ENCODE measurements at places on chromosomes 4 and X.
A peak's percentile ranks its signal among the peaks of the same experiment; 100 is the strongest.

- no peaks in the 10 kb centered on the region for H3K4me1 ChIP-seq
- H3K27ac ChIP-seq: no peak overlapping the region
- DNase-seq: no peak
- no peaks in the 10 kb centered on the region for H3K36me3 ChIP-seq
- no peaks in the 10 kb centered on the region for H3K27me3 ChIP-seq
Measured at GRCh38 chr4:8240211-8241041, 29.1 kb upstream of the HTRA3 start.

- peak; percentile 35 for DNase-seq
- H3K27me3 ChIP-seq: no peaks in the 10 kb centered on the region
- H3K4me1 ChIP-seq: no peaks in the 10 kb centered on the region
- H3K27ac ChIP-seq: no peak overlapping the region
Measured at GRCh38 chrX:6021316-6022091, 207.2 kb downstream of the NLGN4X start.

- no peaks in the 10 kb centered on the region for H3K4me1 ChIP-seq
- H3K27me3 ChIP-seq: no peaks in the 10 kb centered on the region
- H3K36me3 ChIP-seq: peaks cover 23% of the 10 kb centered on the region
- H3K4me3 ChIP-seq: no peak overlapping the region
- no peak overlapping the region for H3K27ac ChIP-seq
Measured at GRCh38 chrX:2596555-2597255, 94.4 kb upstream of the CD99 start.

DNA sequence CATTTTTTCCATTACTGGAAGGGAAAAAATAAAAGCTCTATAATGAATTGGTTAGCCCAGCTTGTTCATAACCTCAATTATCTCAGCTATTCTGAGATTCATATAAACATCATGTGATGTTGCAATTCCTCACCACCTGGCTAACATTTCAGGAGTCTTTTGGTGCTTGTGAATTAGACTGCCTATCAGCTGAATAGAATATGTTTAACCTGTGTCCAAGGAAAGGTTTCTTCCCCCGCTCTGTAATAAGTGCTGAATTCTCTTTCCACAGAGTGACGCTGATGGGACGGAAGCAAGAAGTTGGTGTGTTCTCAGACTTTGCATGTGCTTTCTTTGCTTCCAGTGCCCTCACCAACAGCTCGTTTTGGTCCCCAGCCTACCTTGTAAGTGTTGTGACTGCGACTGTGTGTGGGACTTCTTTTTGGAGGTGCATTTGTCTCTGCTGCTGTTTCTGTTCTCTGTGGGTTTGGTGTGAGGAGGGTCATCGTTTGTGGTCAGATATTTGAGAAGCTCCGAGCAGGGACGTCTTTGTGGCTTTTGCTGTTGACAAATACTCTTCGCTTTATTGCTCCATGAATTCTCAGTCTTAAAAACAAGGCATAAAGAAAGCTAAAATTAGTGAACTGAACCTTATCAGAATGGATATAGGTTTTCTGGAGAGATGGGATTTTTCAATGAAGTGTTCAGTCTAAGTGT lies 61.7 kb downstream of the PPARGC1A start:
- no peaks in the 10 kb centered on the region for H3K36me3 ChIP-seq
- H3K27ac ChIP-seq: no peak overlapping the region
- H3K4me1 ChIP-seq: no peaks in the 10 kb centered on the region

DNA sequence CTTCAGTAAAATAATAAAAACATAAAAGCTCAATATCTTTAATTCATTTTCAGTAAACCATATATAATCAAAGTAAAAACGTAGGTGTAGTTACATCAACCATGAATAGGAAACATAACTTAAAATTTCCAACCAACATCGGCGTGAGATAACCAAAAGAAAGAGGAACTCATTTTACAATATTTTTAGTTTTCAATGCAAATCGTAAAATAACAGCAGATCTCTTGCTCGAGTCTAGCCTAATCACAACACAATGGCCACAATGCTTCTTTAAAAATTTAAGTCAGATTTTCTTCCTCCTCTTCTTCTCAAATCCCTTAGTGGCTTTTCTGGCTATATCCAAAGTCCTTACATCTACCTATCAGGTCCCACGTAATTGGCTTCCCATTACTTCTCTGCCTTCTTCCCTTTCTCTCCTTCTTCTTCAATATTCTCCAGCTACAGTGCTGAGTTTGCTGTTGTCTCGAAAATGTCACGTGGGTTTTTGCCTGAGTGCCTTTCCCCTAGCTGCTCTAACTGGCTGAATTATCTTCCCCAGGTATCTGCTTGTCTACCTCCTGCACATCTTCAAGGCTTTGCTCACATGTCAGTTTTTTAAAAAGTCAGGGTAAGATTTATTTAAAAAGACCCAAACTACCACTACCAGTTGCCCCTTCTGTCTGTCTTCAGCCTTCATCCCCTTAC lies 90.9 kb upstream of the BANK1 start:
- H3K36me3 ChIP-seq: no peaks in the 10 kb centered on the region
- H3K27me3 ChIP-seq: no peaks in the 10 kb centered on the region
- no peak overlapping the region for H3K27ac ChIP-seq
- no peak overlapping the region for H3K4me3 ChIP-seq
- H3K4me1 ChIP-seq: no peaks in the 10 kb centered on the region

- DNase-seq: no peak
- no peak overlapping the region for H3K27ac ChIP-seq
- H3K36me3 ChIP-seq: no peaks in the 10 kb centered on the region
- no peaks in the 10 kb centered on the region for H3K27me3 ChIP-seq
Measured at GRCh38 chr4:181018913-181019312, 1224.3 kb upstream of the TENM3 start.

Measured in tibial nerve (tissue), 4 donors.